ENCODE measurements at places on chromosomes 2 and 18. TPM values are rescaled to one million over a fixed set of nuclear protein-coding genes. Genes with fewer than 3 reads are reported as not detected.

The NEUROD1 gene
- total RNA-seq, result not detected

The STEAP3 gene
- total RNA-seq, result 28.8 TPM

The GKN1 gene
- total RNA-seq, result not detected

The TXNDC2 gene
- total RNA-seq, result not detected

The DNAJC5G gene
- total RNA-seq, result not detected

The KRTCAP3 gene
- 3.0 TPM for total RNA-seq

The MMADHC gene
- total RNA-seq, result 116 TPM

The AQP4 gene
- not detected for total RNA-seq

The CBLN2 gene
- total RNA-seq, result not detected

The RNF152 gene
- total RNA-seq, result 14.9 TPM

The AGXT gene
- not detected for total RNA-seq

The CYP26B1 gene
- 8.6 TPM for total RNA-seq

The MOCOS gene
- total RNA-seq, result 7.5 TPM

The ERICH2 gene
- 2.4 TPM for total RNA-seq

The ADRA2B gene
- total RNA-seq, result under 0.01 TPM

The ITGAV gene
- 103 TPM for total RNA-seq

The HAT1 gene
- 30.8 TPM for total RNA-seq

The KCNG3 gene
- 0.17 TPM for total RNA-seq

The SGPP2 gene
- total RNA-seq, result 3.6 TPM

The SLC16A14 gene
- total RNA-seq, result 0.67 TPM

The CRYGC gene
- 0.52 TPM for total RNA-seq

The CAVIN2 gene
- 10.2 TPM for total RNA-seq

The TMEM37 gene
- not detected for total RNA-seq

The SLC23A3 gene
- 2.5 TPM for total RNA-seq

The VIL1 gene
- not detected for total RNA-seq

The PLB1 gene
- total RNA-seq, result 4.2 TPM

The MAPK4 gene
- total RNA-seq, result not detected

The DYSF gene
- total RNA-seq, result 46.5 TPM

The RMC1 gene
- total RNA-seq, result 32.4 TPM

The IL1RN gene
- 18.0 TPM for total RNA-seq

The DES gene
- total RNA-seq, result not detected

The ACVR2A gene
- total RNA-seq, result 26.0 TPM

The SERPINB10 gene
- not detected for total RNA-seq

The GALNT14 gene
- 12.7 TPM for total RNA-seq

The RNF125 gene
- 5.6 TPM for total RNA-seq

The MCFD2 gene
- total RNA-seq, result 89.2 TPM

The RNU2-63P gene
- total RNA-seq, result 6.8 TPM

The TEKT4 gene
- not detected for total RNA-seq

The TM4SF20 gene
- not detected for total RNA-seq

The COL4A3 gene
- not detected for total RNA-seq

The SCN9A gene
- total RNA-seq, result 1.3 TPM

The C2orf15 gene
- total RNA-seq, result 0.59 TPM

The KCNF1 gene
- total RNA-seq, result 0.54 TPM

The GTF2A1L gene
- not detected for total RNA-seq

The SLC35F6 gene
- total RNA-seq, result 57.2 TPM

The MEIS1 gene
- 2.3 TPM for total RNA-seq

The C2orf80 gene
- not detected for total RNA-seq

Measured in mammary epithelial cell (primary cell).